Glomerular endothelial cell (primary cell): ENCODE measurements at places on chromosomes 13 and 19.

DNA sequence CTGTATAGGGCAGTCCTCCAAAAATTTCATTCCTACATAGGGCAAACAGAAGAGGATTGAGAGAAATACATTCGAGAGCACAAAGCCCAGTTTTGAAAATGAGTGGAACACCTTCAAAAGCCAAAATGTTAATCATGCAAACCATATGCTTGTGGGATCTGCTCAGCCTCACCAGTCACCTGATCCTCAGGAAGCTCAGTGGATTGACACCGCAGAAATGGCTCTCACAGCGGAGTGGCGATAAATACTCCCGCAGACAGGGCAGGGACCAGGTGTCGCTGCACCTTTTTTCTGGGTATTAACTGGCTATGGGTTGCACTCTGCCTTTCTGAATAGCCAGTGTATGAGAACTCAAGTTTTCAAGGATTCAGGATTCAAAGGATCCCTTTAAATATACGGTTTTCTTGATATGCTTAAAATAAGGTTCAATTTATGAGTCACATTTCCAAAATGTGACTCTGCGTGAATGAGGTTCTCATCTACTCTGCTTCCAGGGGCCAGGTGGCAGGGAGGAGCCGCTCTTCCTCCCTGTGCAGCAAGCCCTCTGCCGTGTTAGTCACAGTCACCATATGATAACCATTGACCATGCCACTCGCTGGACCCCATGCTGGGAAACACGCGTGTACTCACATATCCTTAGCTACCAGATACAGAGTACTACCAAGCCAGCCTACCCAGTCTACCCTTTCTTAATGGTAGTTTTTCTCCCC is 18.3 kb upstream of the DHRS12 start:
- DNase-seq, result no peak

GRCh38 chr19:13036366-13036976 is 41.2 kb downstream of the NFIX start:
- no peak for DNase-seq

- DNase-seq, result no peak
Observed at GRCh38 chr13:50463719-50464118, 379.8 kb downstream of the DLEU7 start.

- DNase-seq, result no peak
Observed at GRCh38 chr13:36131222-36131930, at the start of gene DCLK1. Gene DCLK1 (minus strand): TSS chr13:36131382.

DNA sequence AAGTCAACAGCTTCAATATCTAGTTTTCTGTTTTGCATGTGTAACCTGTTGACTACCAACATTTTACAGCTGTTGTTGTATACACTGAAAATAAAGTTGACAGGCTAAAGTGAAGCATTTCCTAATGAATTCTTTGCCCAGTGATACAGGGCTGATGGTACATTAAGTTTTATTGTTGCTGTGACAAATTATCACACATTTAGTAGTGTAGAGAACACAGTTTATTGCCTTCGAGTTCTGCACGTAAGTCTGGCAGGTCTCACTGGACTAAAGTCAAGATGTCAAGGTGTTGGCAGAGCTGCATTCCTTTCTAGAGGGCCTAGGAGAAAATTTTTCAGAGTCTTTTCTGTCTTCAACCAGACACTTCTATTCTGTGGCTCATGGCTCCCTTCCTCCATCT is 184.2 kb downstream of the SLITRK6 start:
- DNase-seq, result no peak

DNA sequence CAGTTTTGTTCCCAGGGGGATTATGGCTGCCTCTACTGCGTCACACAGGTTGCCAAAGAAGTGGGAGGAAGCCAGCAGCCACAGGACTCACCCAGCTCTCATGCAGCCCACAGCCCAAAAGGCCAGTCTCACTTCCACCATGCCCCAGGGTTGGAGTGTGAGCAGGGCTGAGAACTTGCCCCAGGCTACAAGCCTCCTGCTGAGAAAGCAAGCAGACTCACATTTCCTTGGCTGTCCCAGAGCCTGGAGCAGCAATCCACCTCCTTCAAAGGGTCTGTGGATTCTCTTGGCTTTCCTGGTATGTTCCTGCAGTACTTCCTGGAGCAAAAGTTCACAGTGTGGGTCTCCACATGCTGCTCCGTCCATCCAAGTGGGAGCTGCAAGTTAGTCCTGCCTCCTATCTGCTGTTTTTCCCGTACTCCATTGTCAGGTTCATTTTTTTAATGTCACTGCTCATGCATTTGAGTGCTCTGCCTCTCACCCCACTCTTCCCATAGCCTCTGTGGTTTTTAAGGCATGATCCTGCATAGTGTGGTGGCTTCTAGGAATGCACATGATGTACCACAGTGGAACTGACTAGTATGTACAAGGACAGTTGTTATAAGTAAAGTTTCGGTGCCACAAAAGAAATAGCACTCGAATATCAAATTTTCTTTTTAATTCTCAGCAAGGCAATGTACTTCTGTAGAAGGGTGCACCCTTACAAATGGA is 56.2 kb upstream of the ARHGEF7 start:
- no peak for DNase-seq

GRCh38 chr13:31846961-31847752 is 107.8 kb downstream of the RXFP2 start:
- DNase-seq, result no peak

GRCh38 chr19:27793644-27794493 is 1419.1 kb downstream of the UQCRFS1 start:
- peak; percentile 72 for DNase-seq

DNA sequence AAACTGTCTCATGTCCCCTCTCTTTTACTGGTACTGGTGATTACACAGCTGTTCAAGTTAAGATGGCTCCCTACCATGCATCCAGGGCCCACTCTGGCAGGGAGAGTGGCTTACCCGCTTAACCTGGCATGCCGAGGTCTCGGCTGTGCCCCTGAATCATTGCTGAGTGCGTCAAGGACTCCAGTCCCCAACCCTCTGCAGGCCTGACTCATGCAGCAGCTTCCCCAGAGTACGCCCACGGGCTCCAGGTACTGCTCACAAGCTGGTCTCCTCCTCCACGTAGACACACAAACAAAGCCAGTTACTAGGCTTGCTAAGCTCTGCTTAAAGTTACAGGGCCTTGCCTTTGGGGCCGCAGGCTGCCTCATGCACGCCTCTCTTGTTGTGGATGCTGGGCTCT is 447.4 kb downstream of the COG6 start:
- DNase-seq, result no peak

GRCh38 chr13:74683411-74683810 is 549.2 kb upstream of the KLF12 start:
- no peak for DNase-seq
